KBM-7 (cell line): ENCODE measurements at places on chromosomes 1 and 21.

GRCh38 chr1:235746245-235746644 lies 96.7 kb upstream of the GNG4 start:
- DNase-seq = no peak

DNA sequence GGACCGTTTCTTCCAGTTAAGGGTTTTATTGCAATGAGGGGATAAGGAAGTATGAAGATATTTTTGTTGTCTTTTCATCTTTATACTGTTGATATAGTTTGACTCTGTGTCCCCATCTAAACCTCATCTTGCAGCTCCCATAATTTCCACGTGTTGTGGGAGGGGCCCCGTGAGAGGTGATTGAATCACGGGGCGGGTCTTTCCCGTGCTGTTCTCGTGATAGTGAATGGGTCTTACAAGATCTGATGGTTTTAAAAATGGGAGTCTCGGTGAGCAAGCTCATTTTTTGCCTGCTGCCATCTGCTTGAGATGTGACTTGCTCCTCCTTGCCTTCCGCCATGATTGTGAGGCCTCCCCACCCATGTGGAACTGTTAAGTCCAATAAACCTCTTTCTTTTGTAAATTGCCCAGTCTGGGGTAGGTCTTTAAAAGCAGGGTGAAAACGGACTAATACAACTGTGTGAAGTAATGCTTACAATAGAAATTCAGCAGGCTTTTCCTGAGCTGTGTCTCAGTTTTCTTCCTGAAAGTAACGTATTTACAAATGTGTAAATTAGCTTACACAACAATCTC lies 377.3 kb downstream of the SIPA1L2 start:
- DNase-seq = no peak

DNA sequence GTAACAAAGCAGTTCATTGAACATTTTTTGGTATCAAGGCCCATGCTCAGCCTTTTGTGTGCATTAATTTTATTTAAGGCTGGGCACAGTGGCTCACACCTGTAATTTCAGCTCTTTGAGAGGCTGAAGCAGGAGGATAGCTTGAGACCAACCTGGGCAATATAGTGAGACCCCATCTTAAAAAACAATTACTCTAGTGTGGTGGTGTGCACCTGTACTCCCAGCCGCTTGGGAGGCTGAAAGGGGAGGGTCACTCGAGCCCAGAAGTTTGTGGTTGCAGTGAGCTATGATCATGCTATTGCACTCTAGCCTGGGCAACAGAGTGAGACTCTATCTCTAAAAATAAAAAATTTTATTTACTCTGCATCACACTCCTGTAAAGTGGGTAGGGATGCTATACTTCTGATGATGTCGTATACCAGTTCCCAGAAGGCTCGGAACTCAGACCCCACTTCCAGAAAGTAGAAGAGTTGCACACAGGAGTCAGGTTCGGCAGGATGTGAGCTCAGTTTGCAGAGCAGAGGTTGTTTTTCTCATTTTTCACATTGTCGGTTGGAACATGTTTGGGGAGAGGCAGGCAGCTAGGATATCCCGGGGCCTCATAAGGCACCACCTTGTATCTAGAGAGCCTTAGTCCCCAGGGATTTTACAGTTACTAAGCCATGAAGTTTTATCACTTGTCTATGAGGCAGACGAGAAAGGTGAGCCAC lies 144.6 kb downstream of the GALNT2 start:
- no peak for DNase-seq

GRCh38 chr1:151060657-151061421 lies 642 bp downstream of the MLLT11 start:
- DNase-seq = peak; percentile 31

GRCh38 chr1:208564466-208564865 lies 320.3 kb upstream of the PLXNA2 start:
- no peak for DNase-seq

DNA sequence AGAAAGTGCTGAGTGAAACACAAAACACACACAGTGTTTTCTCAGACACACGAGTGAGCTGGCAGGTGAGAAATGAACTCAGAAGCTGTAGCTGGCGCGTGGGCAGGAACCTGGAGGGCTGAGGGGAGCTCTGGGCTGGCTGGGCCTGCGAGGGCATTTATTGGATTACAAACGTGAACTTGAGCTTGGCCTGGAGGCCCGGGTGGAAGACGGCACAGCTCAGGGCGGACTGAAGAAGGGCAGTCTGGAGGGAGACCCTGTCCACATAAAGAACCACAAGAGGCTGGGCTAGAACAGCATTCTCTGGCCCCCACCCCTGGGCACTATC lies 52.1 kb upstream of the ADARB1 start:
- DNase-seq = no peak

DNA sequence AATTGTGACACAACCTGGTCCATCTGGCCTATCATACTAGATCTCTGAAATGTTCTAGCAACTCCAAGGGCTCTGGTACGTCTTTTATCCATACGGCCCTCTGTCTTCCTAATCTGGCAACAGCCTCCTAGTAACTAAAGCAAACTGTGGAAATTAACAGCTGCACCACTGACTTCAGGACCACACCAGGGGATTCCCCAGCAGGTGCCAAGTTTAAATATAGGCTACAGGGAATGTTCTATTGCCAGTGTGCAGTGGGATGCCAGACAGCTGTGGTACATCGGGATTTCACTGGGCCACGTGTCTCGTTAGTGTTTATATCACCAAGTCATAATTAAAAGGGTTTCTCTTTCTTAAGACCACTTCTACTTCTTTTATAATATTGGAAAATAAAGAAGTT lies 94.3 kb downstream of the RGS2 start:
- DNase-seq = no peak

GRCh38 chr1:47971385-47972160 lies 25.6 kb downstream of the TRABD2B start:
- DNase-seq = no peak

- no peak for DNase-seq
Measured at GRCh38 chr1:227561241-227561907, 2.0 kb upstream of the ZNF678 start.

GRCh38 chr1:13763222-13763621 lies 63.2 kb downstream of the PRDM2 start:
- no peak for DNase-seq

GRCh38 chr1:184031409-184032107 lies 6.0 kb downstream of the COLGALT2 start:
- no peak for DNase-seq

- DNase-seq = no peak
Measured at GRCh38 chr1:197677313-197677712, 98.0 kb downstream of the DENND1B start.

- DNase-seq = no peak
Measured at GRCh38 chr1:1959459-1959839, 40.4 kb upstream of the TMEM52 start.

- no peak for DNase-seq
Measured at GRCh38 chr1:193185211-193185610, 1.2 kb downstream of the B3GALT2 start.
